ENCODE measurements at places on chromosomes 2 and 18.
A peak's percentile ranks its signal among the peaks of the same experiment; 100 is the strongest.

DNA sequence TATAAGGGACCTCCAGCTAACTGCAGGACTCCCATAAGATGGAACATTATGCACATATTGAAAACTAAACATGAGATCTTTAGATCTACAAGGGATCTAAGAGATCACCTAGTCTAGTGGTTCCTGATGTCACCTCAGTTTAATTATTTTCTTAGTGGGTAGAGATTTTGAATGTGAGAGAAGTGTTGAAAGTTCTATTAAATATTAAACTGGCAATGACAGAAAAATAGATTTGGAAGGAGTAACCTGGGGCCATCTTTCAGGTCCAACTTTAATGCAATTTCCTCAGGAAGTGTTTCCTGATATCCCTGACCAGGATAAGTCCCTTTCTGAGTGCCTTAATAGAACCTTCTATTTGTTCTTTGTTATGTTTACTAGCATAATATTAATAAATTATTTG is 29.1 kb upstream of the CPS1 start:
- no peak for DNase-seq

- DNase-seq = no peak
These were observed 28.5 kb downstream of the HRH4 start for GRCh38 chr18:24488824-24489493.

GRCh38 chr2:223969856-223970255 is 12.6 kb downstream of the MRPL44 start:
- no peak for DNase-seq

DNA sequence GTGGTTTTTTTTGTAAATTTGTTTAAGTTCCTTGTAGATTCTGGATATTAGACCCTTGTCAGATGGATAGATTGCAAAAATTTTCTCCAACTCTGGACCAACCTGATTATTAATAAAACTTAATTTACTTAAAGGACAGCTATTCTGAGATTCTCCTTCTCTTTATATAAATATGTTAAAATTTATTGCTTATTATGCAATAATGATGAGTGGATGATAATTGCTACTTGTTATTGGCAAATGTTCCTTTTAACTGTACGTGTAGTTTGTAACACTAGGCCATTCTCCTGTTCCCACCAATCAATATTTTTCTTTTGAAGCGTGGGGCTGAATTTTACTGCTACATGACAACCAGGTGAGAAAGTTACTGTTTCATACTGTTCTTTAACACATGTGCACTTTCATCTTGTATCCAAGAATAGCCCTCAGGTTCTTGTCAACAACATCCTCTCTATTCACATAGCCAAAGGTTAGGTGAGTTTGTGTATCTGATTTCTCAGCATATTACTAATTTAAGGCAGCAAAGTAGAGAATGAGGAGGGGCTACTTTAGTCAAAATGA is 16.6 kb upstream of the STK17B start:
- DNase-seq = no peak

DNA sequence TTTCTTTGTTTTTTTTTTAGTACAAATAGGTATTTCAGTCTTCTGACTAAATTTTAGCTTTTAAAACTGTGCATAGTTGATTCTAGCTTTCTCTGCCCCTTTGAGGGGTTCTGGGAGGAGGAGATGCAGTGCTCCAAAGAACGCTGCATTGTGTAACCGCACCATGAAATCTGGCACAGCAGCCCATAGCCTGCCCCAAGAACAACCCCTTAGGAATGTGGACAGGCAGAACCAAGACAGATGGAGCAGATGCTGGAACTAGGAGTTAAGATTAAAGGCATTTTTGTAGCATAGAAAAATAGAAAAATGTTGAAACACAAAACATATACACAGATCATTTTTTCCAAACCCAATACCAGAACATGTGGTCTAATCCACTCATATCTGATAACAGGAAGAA is 187.5 kb downstream of the SCG2 start:
- DNase-seq = no peak

- DNase-seq = no peak
These were observed 207.9 kb downstream of the CMPK2 start for GRCh38 chr2:6657855-6658254.

GRCh38 chr2:223180463-223180862 is 128.5 kb downstream of the KCNE4 start:
- no peak for DNase-seq

- no peak for DNase-seq
These were observed 788.5 kb upstream of the LRRTM1 start for GRCh38 chr2:81093031-81093430.

DNA sequence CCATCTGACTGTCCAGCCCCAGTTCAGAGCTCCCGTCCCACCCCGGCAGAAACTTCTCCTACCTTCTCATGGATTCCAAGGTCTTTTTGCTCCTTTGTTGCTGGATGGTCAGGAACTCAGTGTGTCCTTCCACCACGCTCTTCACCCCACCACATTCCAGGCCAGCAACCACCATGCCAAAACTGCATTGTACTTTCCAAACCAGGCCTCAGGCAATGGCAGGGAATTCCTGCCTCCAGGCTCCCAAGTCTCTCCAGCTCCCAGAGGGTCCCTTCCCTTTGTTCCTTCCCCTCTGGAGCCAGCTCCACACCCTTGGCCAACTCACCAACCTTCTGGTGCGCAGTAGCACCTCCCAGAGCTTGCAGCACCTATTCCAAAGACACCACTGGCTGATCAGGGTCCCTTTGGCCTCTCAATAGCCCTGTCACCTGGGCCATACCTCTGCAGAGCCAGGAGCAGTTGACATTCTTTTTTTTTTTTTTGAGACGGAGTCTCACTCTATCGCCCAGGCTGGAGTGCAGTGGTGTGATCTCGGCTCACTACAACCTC is 8.1 kb downstream of the CHMP1B start:
- no peak for DNase-seq

- no peak for DNase-seq
These were observed 89.8 kb downstream of the PRPF40A start for GRCh38 chr2:152627351-152627957.

DNA sequence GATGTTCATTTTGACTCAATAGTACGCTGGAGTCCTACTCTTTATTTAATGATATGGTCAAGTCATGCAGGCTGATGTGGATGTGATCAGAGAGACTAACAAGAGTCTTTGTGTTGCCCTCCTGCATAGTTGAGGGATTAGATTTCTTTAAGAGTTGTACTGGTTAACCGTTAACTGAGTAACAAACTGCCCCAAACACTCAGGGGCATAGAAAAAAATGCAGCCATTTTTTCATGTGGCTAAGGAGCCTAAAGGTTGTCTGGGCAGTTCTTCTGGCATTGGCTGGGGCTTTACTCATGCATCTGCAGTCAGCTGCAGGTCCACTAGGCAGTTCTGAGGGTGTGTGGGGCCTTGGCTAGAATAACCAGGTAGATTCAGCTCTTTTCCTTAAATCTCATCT is 32.5 kb downstream of the DOCK10 start:
- DNase-seq = no peak

- no peak for DNase-seq
These were observed 80.8 kb upstream of the PAPOLG start for GRCh38 chr2:60675301-60675700.

GRCh38 chr2:215868846-215869543 is 144.4 kb downstream of the MREG start:
- no peak for DNase-seq

DNA sequence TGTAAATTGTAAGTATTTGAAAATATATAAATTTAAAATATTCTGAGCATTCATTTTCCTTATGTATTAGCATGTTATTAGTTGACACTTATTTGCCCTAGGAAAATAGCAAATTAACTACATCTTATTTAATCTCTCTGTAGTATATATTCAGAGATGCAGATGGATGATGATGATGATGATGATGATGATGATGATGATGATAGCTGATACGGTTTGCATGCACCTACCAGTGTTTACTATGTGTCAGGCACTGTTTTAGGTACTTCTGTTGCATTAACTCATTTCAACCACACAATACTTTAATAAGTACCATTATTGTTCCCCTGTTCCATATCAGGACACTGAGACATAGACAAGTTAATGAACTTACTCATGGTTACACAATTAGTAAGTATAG is 191.4 kb upstream of the BOD1L2 start:
- DNase-seq = no peak

GRCh38 chr2:132252894-132253264 is 91.1 kb upstream of the ANKRD30BL start:
- no peak for DNase-seq

DNA sequence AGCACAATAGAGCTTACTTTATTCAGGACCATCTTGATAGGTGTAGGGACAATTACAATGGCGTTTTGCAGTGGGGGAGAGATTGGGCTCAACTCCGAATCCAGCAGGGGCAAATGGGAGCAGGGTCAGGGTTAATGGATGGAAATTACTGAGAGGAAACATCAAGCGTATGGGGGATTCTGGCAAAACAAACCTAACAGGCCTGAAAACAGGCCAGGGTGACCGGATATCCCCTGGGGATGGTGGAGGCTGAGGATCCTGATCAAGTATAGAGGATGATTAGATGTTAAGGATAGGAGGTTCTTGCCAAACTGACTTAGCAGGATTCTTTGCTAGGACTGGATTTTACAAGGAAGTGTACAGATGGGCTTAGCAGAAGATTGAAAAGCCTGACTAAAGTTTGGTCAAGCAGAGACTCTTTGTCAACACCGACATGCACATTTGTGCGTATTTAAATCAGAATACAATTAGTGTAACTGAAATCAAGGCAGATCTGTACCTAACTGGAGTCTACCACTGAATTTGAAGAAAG is 54.5 kb upstream of the GPR45 start:
- DNase-seq = no peak

GRCh38 chr2:120559401-120559800 is 176.3 kb upstream of the GLI2 start:
- peak; percentile 90 for DNase-seq

GRCh38 chr2:151087377-151087776 is 174.3 kb downstream of the RBM43 start:
- no peak for DNase-seq

DNA sequence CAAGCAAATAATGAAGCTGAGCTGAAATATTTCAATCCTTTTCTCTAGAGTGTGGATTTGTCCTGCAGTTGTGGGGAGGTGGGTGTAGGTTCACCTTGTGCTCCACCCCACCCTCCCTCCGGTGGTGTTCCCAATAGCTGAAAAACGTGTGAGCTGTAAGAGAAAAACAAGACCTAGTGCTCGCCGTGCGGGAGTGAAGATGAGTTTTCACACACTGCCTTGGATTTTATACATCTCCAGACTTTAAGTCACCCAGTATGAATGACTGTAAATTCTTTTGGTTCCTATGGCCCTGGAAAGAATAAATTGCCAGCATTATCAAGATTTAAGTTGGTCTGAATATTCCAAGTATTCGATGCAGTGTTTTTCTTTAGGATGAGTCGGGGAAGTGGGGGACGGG is 1.9 kb upstream of the SOX11 start:
- no peak for DNase-seq

DNA sequence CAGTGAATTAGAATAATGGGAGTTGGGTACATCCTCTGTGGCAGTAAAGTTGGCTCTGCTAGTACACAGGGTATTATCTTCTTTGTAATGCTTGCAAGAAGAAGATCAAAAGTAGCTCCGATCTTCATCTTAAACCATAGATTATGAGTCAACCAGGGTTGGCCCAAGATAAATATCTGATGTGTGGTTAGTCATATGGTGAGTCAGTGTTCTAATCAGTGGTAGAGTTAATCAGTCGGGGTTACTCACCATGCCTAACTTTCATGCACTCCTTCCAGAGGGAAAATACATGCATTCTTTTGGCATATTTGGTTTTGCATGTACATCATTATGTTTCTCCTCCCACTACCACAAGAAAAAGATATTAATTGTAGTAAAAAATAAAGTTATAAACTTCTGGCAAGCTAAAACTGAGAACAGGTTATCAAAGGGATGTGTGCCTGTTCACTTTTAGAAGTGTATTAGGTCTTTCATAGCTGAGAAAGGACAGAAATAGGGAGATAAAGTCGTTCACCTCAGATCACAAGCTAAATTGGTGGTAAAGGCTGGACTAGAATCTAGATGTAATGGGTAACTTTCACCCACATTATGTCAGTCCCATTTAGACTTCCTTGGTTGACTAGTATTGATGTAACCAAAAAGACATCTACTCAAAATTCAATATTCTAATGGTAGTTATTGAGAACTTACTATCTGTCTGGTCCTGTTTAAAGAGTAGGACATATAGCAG is 684.4 kb downstream of the IRS1 start:
- peak; percentile 81 for DNase-seq

GRCh38 chr2:239021224-239021623 is 173.3 kb downstream of the TWIST2 start:
- DNase-seq = no peak

GRCh38 chr2:180559771-180560170 is 420.6 kb upstream of the UBE2E3 start:
- DNase-seq = no peak

DNA sequence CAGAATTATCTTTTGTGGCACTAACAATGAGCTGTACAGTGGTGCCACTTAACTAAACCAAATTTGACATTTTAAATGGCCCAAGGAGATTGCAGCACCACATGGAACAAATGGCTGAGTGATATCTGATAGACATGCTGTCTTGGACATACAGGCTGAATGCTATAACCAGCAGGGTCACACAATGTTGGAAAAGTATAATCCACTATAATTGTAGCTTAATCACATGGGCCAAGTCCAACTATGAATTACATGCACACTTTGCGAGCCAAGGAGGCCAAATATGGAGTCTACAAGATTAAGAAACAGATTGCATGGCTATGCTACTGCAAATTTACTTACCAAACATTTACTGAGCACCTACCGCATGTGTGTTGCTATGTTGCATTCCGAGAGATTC is 69.0 kb downstream of the AOX1 start:
- DNase-seq = no peak

DNA sequence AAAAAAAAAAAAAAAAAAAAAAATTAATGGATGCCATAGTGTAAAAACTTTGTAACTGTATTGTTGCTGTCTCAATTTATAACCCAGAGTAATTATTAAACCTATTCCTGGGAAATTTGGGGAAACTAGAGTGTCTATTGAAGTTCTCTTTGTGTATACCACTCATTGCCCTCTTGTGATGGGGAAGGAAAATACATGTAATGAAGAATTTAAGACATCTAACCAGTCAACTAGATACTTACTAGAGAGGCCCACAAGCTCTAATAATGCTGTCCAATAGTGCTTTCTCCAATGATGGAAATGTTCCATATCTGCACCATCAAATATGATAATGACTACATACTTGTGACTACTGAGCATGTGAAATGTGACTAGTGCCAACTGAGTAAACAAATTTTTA is 168.5 kb upstream of the SLC39A10 start:
- DNase-seq = no peak

Data from amniotic stem cell (primary cell).